GM06990 (cell line): ENCODE measurements at places on chromosomes 4 and X.

GRCh38 chr4:107801766-107802211, 22.9 kb upstream of the SGMS2 start:
- DNase-seq: no peak

DNA sequence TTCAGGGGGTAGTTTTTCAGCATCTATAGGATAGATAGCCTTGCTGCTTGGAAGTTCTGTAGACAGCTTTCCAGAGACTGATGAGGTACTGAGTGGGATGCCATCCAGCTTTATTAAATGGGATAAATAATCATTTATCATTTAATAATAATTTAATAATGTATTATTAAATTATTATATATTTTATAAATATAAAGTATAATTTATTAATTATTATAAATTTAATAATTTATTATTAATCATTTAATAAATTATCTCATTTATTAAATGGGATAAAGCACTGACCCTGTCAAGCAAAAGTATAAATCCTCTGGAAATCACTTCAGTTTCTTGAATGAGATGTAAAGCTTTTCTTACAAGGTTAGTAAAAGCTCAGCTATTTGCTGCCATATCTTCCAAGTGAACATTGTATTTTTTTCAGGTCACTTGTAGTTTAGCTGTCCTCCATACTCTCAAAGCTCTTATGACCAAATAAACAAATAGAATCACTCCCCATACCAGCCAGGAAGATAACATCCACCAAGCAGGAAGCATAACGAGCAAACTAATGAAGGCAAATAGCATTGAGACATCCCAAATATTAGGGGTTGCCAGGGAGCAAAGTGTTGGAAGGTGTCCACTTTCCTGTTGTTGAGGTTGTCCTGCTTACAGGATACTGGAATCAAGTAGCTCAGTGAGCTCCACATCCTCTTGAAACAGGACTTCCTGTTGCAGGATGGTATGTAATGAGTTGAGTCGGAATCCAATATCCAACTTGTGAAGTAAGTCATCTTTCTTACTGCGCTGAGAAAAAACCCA, 88.9 kb downstream of the ZNF674 start:
- DNase-seq: no peak

DNA sequence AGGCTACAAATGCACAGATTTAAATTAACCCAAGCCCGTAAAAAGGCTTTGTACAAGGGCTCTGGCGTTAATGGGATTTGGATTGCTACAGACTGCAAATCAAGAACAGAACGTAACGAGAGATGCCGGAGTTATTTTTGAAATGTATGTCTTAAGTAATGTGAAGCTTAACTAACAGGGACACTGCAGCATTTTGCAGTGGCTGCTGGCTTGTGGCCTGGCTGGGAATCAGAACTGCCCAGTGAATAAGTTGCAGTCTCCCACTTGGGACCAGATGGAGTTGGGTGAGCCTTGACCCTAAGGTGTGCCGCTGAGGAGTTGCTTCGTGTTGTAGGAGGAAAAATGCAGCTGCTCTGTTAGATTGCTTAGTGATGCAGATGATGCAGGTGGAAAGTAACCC, 318.4 kb downstream of the DHX15 start:
- DNase-seq: no peak

DNA sequence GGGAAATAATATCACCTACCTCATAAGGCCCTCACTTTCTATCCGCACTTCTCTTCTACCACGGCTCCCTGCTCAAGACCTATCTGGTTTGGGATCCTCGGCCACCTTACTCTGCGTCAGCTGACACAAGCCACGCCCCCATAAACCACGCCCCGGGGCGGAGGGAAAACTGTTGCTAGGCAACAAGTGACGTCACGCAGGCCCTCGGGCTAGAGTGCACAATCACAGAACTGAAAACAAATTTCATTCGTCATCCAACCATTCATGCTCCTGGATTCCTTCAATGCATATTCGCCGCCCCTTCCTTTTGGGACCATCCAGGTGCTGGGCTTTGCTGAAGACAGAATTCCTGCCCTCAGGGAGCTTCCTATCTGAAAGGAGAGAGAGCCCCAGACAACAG, 66.3 kb downstream of the SMC1A start:
- DNase-seq: peak; percentile 21

GRCh38 chr4:113316879-113317278, 267.4 kb downstream of the ANK2 start:
- peak; percentile 37 for DNase-seq

DNA sequence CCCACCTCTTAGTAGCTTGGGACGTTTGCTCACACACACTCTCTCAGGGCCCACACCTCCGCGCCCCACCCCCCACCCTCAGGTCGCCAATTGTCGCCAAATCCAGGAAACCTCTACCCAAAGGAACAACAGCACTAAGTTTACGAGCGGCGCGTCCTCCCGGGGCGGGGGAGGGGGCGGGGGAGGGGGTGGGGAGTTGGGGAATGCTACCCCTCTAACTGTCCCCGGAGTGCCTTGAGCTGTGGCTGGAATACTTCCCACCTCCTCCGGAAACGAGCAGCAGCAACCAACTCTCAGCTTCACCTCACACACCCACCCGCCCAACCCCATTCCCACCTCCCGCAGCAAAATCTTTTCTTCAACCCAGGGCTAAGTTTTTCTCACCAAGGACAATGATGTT, 135.6 kb upstream of the ZIC3 start:
- no peak for DNase-seq

DNA sequence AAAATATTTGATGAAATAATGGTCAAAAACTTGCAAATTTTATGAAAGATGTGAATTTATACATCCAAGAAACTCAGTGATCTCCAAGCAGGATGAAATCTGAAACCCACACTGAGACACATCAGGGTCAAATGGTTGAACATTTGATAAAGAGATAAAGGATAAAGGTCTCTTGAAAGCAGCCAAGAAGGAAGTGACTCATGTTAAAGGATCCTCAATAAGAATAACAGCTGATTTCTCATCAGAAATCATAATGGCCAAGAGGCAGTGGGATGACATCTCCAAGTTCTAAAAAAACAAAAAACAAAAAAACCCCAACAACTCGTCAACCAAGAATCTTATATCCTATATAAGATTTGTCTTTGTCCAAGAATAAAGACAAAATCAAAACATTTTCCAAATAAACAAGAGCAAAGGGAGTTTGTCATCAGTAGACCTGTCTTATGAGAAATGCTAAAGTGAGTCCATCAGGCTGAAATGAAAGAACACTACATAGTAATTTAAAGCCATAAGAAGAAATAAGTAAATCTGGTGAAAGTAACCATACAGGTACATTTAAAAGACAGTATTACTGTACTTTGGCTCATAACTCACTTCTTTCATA, 121.7 kb downstream of the PDS5A start:
- no peak for DNase-seq

DNA sequence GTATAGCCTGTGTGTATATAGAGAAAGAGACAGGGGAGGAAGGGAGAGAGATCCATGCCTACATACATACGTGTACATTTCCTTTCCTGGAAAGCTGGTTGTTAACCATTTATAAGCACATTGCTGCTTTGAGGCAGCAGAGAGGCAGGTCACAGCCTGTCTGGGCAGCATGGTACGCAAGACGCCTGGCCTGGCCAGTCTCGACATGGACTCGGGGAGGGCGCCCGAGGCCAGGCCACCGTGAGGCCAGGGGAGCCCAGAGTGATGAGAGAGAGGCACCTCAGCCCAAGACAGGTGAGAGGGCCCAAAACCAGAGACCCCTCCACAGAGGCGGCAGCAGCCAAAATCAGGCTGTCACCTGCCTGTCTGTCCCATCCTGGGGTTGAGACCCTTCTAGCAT, 3.9 kb downstream of the TREX2 start:
- no peak for DNase-seq

GRCh38 chr4:146029147-146029546, 90.5 kb upstream of the ZNF827 start:
- no peak for DNase-seq

DNA sequence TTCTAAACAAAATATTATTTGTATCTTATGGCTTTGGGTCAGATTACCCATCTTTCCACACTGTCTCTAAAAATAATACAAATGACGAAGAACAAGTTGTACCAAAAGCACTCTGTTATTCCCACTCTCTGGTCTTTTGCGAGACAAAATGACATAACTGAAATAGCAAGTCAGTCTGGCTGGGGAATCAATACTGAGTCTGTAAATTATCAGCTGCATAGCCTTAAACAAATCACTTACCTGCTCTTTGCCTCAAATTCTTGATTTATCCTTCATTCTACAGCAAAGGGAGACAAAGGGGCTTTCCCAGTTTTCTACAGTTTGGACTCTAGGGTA, 40.9 kb downstream of the SOWAHB start:
- DNase-seq: no peak

- no peak for DNase-seq
Observed at GRCh38 chr4:169998981-169999380, 27.2 kb downstream of the MFAP3L start.

GRCh38 chrX:35841872-35842271, 43.7 kb downstream of the MAGEB16 start:
- no peak for DNase-seq

DNA sequence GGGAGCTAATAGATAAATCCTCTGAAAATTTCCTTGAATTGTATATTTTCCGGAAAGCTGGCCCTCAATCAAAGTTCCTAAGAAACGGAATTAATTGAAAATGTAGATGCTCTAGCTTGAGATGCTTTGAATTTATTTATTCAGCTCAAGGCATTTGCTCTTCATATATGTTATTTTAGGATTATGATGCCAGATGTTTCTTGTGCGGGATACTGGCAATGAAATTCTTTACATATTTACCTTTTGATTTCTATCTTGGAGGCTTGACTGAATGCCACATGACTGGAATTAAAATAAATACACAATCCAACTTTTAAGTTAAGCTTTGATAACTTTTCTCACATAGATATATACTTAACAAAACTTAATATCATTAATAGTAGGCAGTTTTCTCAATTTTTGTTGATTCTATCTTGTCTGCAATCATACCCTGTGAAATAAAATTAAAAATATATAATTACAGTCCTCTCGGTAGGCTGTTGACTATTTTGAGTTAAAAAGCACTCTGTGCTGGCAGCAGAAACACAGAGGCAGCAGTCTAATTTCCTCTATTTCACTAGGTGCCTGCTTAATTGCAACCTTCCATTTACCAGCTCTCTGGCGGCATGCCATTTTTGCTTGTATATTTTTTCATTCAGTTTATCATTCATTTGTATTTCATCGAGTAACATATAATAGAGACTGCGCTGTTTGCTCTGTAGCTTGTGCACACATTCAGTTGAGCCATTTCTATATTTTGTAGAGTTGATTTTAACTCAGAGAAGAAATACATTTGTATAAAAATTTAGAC, 991.5 kb downstream of the ADGRL3 start:
- DNase-seq: no peak

DNA sequence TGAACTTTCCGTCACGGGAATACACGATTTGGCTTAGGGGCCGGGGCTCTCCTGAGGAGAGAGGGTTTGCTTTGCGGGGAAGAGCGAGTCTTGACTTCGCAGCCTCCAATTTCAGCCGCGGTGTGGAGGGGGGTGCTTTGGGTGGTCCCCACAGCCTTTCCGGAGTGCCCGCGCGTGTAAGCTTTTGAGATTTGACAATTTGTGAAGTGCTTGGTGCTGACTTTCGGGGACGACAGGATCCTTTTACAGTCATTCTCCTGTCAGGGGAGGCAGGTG, 355 bp downstream of the SCML1 start:
- no peak for DNase-seq

DNA sequence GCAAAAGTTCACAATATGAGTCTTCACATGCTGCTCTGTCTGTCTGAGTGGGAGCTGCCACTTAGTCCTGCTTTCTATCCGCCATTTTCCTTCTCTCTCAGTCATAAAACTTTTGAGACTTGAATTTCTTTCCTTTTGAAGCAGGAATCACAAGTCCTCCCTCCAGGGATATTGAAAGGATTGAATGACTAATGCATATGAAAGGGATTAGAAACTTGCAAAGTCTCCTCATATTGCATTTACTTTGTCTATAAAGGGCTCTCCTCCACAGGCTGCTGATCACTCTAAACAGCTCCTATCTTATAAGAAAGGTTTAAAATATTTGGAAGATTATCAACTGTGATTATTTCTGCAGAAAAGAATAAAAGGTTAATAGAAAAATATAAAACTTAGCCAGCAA, 879.1 kb downstream of the ARAP2 start:
- DNase-seq: no peak

- no peak for DNase-seq
Observed at GRCh38 chr4:73051625-73052024, 17.9 kb downstream of the COX18 start.
